M059J (cell line): ENCODE measurements at places on chromosomes 12 and 14. TPM values are rescaled to one million over a fixed set of nuclear protein-coding genes. Genes with fewer than 3 reads are reported as not detected.
A peak's percentile ranks its signal among the peaks of the same experiment; 100 is the strongest.

Gene GPD1
- 0.20 TPM in 1 of 2 replicates, not detected in the other for total RNA-seq

Gene INHBC
- not detected in 2 replicates for total RNA-seq

Gene DNAJC22
- total RNA-seq: 8.2 and 12.3 TPM in 2 replicates

Gene PYGL
- total RNA-seq: 44.9 and 75.8 TPM in 2 replicates

Gene PTPN21
- 3.7 and 6.2 TPM in 2 replicates for total RNA-seq

Gene LGR5
- 0.07 and 0.49 TPM in 2 replicates for total RNA-seq

Gene B4GALNT3
- total RNA-seq: 0.05 and 1.8 TPM in 2 replicates

Gene PSME1
- total RNA-seq: 358 and 437 TPM in 2 replicates

Gene NINJ2
- 0.81 TPM in 1 of 2 replicates, not detected in the other for total RNA-seq

Gene SDR9C7
- not detected in 2 replicates for total RNA-seq

Gene ACSM4
- total RNA-seq: not detected in 2 replicates

Gene WIF1
- 0.07 TPM in 1 of 2 replicates, not detected in the other for total RNA-seq

DNA sequence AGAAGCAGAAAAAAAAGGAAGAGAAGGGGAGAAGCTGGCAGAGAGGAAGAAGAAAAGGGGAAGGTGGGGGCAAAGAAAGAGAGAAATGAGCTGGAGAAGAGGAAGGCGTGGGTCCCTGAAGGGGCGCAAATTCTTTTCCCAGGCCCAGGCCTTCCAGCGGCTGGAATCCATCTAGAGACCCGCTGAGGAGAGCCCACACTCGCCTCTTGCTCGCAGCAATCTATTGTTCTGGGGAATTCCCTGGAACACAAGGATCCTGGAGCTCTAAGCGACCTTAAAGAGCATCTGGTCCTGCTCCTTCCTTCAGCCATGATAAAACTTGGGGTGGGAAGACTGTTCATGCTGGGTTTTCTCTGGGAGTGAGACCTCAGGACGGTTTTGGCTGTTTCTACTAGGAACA, 41.2 kb upstream of the FKBP4 start:
- no peak for DNase-seq

DNA sequence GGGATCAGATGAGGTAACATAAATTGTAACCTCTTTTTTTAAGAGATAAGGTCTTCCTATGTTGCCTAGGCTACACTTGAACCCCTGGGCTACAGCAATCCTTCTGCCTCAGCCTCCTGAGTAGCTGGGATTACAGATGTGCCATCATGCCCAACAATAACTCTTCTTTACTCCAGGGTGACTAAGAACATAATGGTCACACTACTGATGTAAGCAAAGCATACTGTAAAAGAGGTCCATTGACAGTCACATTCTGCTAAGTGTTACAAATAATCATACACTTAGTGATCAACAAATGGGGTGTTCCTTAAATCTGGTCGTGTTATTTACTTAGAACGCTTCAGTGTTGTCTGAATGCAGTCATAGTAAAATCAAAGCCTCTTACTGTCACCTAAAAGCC, 68.9 kb downstream of the EPS8 start:
- peak; percentile 24 for DNase-seq

DNA sequence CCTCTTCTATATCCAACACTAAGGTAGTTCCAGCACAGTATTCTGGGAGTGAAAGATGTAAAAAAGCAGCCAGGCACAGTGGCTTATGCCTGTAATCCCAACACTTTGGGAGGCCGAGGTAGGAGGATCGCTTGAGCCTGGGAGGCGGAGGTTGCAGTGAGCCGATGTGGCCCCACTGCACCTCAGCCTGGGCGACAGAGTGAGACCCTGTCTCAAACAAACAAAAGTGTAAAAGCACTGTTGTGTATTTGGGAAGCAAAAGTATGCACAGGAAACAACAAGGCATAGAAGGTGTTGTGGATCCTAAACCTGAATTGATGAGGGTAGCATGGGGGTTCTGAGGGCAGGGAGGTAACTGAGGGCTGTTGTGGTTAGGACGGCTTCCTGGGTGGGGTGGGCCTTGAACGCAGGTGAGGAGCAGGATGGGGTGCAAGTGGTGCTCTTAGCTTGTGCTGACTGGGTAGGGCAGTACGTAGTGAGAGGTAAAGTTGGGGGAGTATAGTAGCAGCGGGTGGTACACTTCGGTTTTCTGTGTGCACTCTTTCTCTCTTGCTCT, 64.2 kb downstream of the RASSF3 start:
- no peak for DNase-seq

- DNase-seq: peak; percentile 19
Measured at GRCh38 chr12:69988481-69989321, 163.7 kb downstream of the MYRFL start.

- DNase-seq: no peak
Measured at GRCh38 chr12:25494926-25495325, 58.2 kb downstream of the LMNTD1 start.

GRCh38 chr14:20757965-20758364, 10.2 kb upstream of the EDDM3B start:
- no peak for DNase-seq

DNA sequence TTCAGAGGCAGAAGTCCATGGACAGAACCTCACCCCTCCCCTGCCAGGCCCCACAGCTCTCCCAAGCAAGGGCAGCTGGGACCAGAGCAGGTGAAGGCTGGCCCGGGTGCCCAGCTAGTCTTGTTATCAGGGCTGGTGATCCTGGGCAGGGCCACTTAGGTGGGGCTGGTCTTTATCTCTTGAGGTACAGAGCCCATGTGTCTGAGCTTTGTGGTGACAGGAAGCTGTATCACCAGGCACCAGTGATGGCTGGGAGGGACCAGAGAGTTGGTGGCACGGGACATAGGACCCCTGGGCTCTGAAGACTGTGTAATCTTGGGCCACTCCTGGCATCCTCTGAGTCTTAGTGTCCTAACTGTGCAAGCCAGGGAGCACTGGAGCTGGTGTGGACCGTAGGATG, 12.8 kb upstream of the HPD start:
- no peak for DNase-seq

GRCh38 chr14:36880276-36880675, 218.6 kb downstream of the PAX9 start:
- no peak for DNase-seq

DNA sequence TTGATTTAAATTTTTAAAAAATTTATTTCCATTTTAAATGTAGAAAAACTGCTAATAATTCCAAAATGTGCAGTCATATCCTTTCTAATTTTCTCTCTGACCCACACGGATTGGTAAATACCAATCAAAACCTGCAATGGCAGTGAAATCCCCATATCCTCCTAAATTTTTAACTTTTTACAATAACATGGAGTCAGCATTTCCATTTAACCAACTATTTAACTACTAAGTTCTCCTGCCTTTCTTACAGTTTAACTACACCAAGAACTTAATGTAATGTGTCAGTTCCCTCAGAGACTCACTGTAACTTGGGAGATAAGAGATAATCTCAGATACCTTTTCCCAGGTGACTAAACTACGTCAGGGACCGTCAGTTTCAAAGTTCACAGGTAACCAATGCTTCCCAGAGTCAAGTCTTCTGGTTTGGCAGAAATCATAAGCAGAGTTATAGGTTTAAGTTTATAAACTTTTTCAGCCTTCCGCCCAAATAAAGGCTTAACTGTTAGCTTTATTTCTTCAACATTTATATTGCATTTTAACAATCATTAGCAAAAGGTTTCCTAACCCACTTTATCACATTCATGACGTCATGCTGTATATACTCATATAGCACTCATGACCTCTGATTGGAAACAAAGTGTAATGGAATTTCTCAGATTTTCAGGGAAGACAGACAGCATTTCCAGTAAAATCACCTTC, 7.6 kb downstream of the KRAS start:
- DNase-seq: no peak

DNA sequence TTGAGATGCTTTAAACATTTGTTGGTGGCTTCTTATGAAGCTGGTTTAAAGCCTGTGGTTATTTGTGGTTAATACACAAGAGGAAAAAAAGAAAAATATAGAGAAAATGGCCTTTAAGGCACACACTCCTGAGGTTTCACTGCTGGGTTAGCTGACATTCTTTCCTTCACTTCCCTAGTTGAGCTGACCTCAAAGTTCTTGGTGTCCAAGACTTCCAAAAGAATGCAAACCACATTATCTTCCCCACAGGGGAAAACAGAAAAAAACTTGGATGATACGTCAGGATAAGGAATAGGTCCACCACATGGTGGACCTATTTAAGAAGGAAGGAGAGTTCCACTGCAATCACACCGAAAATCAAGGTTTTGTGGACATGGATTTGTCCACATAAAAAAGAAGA, 94.3 kb downstream of the SLC25A21 start:
- DNase-seq: peak; percentile 68

GRCh38 chr12:32365473-32366064, 33.8 kb upstream of the FGD4 start:
- peak; percentile 71 for DNase-seq

DNA sequence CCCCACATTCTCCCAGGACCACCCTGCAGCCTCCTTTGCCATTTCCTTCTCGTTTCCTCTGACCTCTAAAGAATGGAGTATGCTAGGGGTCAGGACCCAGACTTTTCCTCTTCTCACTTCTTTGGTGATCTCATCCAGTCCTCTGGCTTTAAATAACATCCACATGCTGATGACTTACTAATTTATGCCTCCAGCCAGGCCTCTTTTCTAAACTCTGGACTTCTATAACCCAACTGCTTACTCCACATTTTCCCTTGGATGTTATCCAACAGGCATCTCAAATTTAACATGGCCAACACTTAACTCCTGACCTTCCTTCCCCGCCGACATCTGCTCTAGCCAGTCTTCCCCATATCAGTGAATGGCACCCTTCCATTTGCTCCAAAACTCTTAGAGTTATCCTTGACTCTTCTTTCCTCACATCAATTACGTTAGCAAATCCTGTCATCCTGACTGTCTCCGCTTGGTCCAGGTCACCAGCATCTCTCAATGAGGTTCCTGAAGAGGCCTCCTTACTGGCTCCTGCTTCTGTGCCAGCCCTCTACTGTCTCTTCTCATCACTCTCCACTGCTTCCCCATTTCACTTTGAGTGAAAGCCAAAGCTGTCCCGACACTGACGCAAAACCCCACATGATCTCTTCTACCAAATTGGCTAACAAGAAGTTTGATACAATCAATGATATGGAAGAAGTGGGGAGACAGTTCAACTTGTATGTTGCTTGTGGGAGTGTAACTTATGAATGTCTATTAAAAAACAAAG, 42.7 kb downstream of the TMBIM6 start:
- DNase-seq: peak; percentile 77

- no peak for DNase-seq
Measured at GRCh38 chr12:32000373-32001005, 41.3 kb downstream of the RESF1 start.

DNA sequence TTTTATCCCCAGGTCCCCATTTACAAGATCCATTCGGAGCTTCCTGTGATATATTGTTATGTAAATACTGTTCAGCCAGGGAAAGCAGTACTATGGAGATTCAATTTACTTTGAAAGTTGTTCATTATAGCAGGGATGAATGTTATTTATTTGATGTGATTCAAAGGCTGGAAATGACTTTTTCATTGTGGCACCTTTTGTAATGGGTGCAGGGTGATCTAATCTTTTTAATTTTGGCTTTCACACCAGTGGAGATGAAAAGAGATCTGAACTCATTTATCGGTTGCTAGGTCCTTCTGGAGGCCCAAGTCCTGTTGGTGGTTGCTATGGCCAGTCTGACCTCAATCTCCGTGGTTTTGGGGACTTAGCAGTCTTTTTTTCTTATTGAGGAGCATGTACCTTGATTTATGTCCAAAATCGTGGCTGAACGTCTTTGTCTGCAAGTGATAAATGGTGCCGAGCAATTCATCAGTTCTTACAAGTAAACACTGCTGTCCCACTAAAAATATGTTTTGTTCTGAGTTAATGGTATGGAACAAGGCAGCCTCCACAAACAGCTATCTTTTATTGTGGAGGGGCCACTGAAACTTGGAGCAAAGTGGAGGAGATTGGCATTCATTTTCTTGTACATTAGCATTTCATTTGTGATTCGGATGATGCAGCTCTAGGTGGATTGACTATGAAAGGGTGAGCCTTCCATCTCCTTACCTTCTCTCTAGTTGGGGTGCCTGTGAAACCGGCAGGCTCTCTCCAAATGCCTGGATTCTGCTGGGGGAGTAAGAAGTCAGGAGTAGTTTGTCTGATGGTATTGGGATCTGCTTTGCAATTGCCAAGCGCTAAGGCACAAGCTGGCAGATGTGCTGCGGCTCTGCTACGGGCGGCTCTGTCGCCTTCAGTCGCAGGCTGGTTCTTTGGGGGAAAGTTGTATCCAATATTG, 2.0 kb downstream of the RMST start:
- DNase-seq: no peak

DNA sequence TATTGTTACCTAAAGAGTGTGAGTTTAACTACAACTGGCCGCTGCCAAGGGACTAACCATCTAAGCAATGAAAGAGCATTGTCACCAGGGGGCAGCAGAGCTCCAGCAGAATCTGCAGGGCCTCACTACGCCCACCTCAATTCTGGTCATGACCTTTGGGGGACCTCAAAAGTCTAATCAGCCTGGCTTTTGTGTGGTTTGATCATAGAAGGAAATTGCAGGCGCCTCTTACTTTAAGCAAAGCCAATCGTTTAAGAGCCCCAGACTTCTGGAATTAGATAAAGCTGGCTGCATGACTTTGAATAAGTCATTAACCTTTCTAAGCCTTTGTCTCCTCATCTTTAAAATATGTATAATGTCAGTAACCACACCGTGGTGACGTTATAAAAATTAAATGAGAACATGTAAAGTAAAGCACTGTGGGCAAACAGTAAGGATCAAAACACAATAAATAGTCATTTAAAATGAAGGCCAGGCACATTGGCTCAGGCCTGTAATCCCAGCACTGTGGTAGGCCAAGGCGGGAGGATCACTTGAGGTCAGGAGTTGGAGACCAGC, 58.6 kb downstream of the TBX3 start:
- DNase-seq: peak; percentile 55

GRCh38 chr12:124766727-124767065, 97.0 kb downstream of the SCARB1 start:
- DNase-seq: no peak

GRCh38 chr12:50677858-50678257, 86.0 kb upstream of the ATF1 start:
- DNase-seq: peak; percentile 46

GRCh38 chr12:26264215-26264838, 69.0 kb downstream of the SSPN start:
- DNase-seq: no peak

- no peak for DNase-seq
Measured at GRCh38 chr12:53775478-53776145, 23.8 kb upstream of the CISTR start.

GRCh38 chr12:47707905-47708543, 2.2 kb upstream of the RPAP3 start:
- DNase-seq: no peak

- DNase-seq: no peak
Measured at GRCh38 chr12:120734210-120734609, 8.6 kb downstream of the ACADS start.

- no peak for DNase-seq
Measured at GRCh38 chr12:34205401-34205800, 183.1 kb downstream of the ALG10 start.

GRCh38 chr12:127896661-127897060, 370.3 kb upstream of the TMEM132C start:
- no peak for DNase-seq

GRCh38 chr12:116698116-116698515, 39.8 kb downstream of the SPRING1 start:
- DNase-seq: no peak

GRCh38 chr14:24508155-24508840, at the start of gene CMA1:
TSS of gene CMA1 (minus strand) at chr14:24508265. CDS start at chr14:24508235, 30 bp downstream.
- no peak for DNase-seq

GRCh38 chr14:69658664-69659261, 47.4 kb downstream of the SUSD6 start:
- DNase-seq: peak; percentile 72
